Thoracic aorta (tissue), 2 donors: ENCODE measurements at places on chromosomes 6 and 20.

GRCh38 chr6:41720783-41721182, 14.6 kb downstream of the TFEB start:
- H3K27me3 ChIP-seq = no peaks in the 10 kb centered on the region
- H3K4me1 ChIP-seq = peaks cover 55% of the 10 kb centered on the region
- H3K27ac ChIP-seq = no peak overlapping the region
- H3K36me3 ChIP-seq = no peaks in the 10 kb centered on the region
- no peak for DNase-seq

DNA sequence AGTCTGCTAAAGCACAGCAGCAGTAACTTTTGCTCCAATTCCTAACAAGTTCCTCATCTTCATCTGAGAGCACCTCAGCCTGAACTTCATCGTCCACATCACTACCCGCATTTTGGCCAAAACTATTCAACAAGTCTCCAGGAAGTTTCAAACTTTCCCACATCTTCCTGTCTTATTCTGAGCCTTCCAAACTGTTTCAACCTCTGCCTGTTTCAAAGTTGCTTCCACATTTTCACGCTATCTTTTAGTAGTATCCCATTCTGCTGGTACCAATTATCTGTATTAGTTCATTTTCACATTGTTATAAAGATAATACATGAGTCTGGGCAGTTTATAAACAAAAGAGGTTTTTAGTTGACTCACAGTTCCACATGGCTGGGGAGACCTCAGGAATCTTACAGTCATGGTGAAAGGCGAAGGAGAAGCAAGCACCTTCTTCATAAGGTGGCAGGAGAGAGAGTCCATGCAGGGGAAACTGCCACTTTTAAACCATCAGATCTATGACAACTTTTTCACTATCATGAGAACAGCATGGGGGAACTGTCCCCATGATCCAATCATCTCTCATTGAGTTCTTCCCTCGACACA, 99.4 kb upstream of the GRIK2 start:
- no peaks in the 10 kb centered on the region for H3K36me3 ChIP-seq
- no peaks in the 10 kb centered on the region for H3K4me1 ChIP-seq
- no peak for DNase-seq
- no peaks in the 10 kb centered on the region for H3K27me3 ChIP-seq

- no peaks in the 10 kb centered on the region for H3K4me1 ChIP-seq
- DNase-seq = no peak
- no peak overlapping the region for H3K4me3 ChIP-seq
These were observed 27.9 kb upstream of the SGK1 start for GRCh38 chr6:134345789-134346188.

DNA sequence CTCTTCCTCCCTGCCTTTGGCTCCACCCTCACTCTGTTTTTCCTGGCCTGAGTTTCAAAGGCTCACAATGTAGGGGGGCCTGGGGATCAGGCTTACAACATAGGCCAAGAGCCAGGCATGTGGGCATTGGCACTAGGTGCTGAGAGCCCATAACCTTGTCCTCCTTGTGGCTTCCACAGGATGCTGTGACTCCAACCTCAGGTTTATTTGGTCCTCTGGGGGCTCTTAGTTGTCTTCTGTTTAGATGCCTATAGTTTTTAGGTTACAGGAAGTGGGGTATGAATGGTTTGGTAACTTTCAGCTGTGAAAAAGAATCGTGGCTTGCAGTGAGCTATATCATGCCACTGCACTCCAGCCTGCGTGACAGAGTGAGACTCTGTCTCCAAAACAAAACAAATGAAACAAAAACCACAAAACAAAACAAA, 25.6 kb downstream of the MMP24 start:
- no peaks in the 10 kb centered on the region for H3K4me1 ChIP-seq
- H3K36me3 ChIP-seq = no peaks in the 10 kb centered on the region
- H3K27me3 ChIP-seq = no peaks in the 10 kb centered on the region
- no peak overlapping the region for H3K4me3 ChIP-seq
- DNase-seq = no peak

GRCh38 chr6:112513175-112513574, 166.0 kb downstream of the RFPL4B start:
- no peak overlapping the region for H3K27ac ChIP-seq
- DNase-seq = no peak
- H3K4me1 ChIP-seq = no peaks in the 10 kb centered on the region
- no peaks in the 10 kb centered on the region for H3K27me3 ChIP-seq
- no peaks in the 10 kb centered on the region for H3K36me3 ChIP-seq

DNA sequence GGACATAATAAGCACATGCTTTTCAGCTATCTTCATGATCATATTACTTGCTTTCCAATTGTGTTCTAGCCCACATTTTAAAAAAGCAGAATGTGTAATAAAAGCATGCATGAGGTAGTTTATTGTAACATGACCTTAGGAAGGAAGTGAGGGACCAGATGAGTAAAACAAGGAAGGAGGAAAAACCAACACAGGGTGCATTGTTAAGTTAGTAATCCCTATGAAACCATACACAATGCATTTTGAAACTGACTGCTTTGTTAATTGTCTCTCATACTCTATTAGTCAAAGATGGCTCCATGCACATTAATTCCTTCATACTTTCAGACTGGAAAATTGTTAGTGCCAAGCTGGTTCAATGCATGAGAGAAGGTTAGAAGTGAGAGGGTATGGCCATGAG, 37.7 kb upstream of the CENPW start:
- no peak overlapping the region for H3K4me3 ChIP-seq
- no peak for DNase-seq
- H3K36me3 ChIP-seq = no peaks in the 10 kb centered on the region
- H3K27ac ChIP-seq = no peak overlapping the region
- H3K4me1 ChIP-seq = no peaks in the 10 kb centered on the region
- H3K27me3 ChIP-seq = no peaks in the 10 kb centered on the region

GRCh38 chr6:26382121-26382520, 787 bp upstream of the BTN2A2 start:
- DNase-seq = no peak
- no peaks in the 10 kb centered on the region for H3K27me3 ChIP-seq
